ENCODE measurements at places on chromosomes 6 and 20.
A peak's percentile ranks its signal among the peaks of the same experiment; 100 is the strongest.

- no peak for DNase-seq
These were observed 27.2 kb upstream of the KIF25 start for GRCh38 chr6:167970230-167970629.

- DNase-seq = no peak
These were observed 378.8 kb downstream of the QKI start for GRCh38 chr6:163793011-163793983.

- no peak for DNase-seq
These were observed 26.3 kb upstream of the TFB1M start for GRCh38 chr6:155340464-155341129.

GRCh38 chr6:71197267-71197666, 91.3 kb upstream of the OGFRL1 start:
- DNase-seq = no peak

- DNase-seq = no peak
These were observed 24.7 kb downstream of the GFOD1 start for GRCh38 chr6:13462458-13463327.

DNA sequence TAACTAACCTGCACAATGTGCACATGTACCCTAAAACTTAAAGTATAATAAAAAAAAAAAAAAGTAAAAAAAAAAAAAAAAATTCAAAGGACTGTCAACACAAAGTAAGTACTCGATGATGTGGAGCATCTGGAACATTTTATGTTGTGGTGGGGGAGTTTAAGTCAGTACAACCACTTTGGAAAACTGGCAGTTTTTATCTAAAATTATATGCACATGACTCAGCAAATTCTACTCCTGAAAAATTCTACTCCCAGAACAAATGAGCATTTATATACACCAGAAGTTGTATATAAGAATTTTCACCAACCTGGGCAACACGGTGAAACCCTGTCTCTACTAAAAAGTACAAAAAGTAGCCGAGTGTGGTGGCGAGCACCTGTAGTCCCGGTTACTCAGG, 36.9 kb upstream of the CCDC28A start:
- no peak for DNase-seq

DNA sequence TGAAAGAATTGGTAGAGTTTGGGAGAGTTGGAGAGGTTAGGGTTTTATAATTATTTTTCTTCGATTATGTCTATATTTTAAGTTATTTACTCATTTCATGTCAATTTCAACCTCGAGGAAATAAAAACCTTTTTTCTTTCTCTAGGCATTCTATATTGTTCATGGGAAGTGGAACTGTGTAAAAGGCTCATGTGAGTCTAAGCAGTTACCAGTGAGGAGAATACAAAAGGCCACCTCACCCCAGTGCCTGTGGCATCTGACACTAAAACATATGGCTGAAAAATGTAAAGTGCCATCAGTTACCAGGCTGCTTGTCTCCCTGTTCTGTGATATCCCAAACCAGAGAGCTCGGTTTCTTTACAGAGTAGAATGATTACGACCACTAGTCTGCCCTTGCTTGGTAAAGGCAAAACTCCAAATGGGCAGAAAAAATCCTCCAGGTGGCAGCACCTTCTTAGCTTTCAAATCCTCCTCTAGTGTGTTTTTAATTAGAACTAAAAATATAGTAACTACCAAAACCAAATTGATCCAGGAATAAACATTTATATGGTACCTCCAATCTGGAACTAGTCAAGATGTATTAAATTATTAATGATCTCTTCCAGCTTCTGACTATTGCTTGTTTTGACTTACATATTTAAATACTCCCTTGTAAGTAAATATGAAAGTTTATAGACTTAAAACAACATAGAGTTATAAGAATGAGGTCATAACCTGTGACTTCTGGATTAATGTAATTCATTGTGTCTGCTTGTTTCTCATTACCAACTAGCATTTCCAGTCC, 122.6 kb upstream of the MCHR2 start:
- DNase-seq = peak; percentile 23

DNA sequence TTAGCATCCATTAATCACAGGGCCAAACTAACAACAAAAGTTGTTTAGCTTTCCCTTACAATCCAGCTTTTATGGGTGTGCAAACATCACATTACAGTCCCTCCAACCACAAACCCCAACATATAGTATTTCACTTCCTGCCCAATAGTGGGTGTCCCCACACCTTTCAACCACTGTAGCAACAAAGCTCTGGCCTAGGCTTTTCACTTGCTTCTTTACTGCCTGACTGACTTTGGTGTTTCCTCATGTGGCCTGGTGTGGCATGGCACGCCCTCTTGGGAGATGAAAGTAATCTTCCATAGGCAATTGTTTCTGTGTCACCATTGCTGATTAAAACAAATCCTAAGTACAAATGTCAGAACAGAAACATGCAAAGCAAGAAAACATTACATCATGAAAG, 46.3 kb downstream of the MCM8 start:
- DNase-seq = peak; percentile 66

DNA sequence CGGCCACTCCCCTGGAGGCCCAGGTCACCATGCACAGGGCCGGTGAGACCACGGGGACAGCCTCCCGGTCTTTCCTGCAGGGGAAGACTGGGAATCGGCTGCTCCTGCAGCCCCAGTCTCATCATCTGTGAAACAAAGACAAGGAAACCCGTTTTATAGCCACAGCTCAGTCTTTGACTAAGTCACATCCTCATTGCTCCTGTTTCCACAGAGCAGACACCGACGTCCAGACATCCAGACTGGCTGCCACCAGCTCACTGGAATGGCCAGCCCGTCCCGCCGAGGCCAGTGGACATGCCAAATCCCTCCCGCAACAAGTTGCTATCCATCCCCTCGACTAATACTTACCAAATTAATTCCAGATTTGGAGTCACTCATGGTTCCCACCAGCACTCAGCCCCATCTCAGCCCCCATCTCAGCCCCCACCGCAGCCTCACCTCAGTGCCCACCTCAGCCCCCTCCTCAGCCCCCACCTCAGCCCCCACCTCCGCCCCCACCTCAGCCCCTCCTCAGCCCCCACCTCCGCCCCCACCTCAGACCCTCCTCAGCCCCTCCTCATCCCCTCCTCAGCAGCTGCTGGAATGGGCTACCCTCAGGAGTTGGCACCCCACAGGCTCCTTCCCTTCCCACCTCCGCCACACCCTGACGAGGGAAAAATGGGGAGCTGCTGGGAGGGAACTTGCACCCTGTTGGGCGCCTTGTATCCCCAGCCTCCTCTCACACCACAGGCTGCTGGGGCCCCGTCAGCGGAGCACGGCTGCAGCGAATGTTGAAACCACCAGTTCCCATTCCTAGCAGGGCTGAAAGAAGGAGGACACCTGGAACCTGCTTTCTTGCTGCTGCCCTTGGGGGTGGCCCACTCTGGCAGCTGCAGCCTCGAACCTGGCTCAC, 48.7 kb downstream of the YTHDF1 start:
- no peak for DNase-seq

GRCh38 chr6:70380252-70380651, 33.1 kb upstream of the FAM135A start:
- no peak for DNase-seq
